ENCODE measurements at places on chromosomes 7 and 10.

GRCh38 chr10:28365840-28366239 lies 63.0 kb upstream of the MPP7 start:
- DNase-seq: no peak

DNA sequence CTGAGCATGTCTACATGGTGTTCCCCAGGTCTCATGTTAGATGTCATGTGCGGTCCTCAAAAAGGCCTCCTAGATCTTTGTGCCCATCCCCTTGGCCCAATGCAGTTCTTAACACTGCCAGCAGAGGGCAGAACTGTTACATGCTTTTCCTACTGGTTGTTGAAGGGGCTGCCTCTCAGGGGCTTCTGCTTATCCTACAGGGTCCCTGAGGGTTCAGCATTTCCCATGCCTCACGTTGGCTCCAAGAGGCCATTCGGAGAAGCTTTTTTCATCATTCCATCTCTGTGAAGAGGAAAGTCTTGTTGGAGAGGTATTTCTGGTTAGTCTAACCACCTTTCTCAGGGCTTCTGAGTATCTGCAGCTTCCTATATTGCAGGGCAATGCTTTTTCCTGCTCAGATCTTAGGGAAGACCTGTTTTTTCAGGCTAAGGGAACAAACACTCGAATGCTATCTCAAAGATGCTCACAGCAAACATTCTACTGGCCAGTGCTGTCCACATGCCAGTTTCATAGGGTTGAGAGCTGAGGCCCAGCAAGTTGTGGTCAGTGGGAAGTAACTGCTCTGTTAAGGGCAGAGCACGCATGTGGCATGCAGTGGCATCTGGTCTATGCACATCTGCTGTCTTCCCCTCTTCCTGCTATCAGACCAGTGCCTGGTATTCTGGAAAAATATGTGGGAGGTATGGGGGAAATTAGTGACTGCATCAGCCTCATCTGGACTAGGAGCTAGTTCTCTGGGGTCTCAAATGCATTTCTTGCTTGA lies 31.5 kb downstream of the MBL2 start:
- DNase-seq: no peak

DNA sequence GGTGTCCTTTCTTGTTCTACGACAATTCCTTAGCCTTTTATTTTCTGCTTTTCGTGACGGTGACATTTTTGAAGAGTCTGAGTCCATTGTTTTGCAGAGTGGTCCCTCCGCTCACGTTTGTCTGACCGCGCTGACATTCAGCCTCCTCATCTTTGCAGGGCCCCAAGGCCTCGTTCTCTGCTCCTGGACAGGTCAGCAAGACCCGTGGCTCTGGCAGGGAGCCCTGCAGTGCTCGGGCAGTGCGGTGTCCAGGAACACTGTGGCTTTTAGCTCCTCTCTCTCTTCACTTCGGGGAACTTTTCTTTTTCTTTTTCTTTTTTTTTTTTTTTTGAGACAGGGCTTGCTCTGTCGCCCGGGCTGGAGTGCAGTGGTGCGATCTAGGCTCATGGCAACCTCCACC lies 142.5 kb downstream of the DNAJB6 start:
- no peak for DNase-seq

- no peak for DNase-seq
Observed at GRCh38 chr10:130025811-130026485, 61.9 kb upstream of the EBF3 start.

- no peak for DNase-seq
Observed at GRCh38 chr7:151432658-151433521, 7.1 kb downstream of the CRYGN start.

- no peak for DNase-seq
Observed at GRCh38 chr7:16509829-16510228, 16.8 kb upstream of the LRRC72 start.

DNA sequence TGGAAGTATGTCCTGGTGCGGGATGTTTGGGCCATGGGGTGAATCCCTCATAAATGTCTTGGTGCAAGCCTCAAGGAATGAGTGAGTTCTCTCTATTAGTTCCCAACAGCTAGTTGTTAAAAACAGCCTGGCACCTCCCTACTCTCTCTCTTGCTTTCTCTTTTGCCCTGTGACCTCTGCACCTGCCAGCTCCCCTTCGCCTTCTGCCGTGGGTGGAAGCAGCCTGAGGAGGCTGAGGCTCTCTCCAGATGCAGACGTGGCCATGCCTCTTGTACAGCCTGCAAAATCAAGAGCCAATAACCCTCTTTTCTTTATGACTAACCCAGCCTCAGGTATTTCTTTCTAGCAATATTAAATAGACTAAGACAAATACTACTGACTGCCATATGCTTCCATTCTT lies 210.3 kb downstream of the POM121L12 start:
- no peak for DNase-seq

DNA sequence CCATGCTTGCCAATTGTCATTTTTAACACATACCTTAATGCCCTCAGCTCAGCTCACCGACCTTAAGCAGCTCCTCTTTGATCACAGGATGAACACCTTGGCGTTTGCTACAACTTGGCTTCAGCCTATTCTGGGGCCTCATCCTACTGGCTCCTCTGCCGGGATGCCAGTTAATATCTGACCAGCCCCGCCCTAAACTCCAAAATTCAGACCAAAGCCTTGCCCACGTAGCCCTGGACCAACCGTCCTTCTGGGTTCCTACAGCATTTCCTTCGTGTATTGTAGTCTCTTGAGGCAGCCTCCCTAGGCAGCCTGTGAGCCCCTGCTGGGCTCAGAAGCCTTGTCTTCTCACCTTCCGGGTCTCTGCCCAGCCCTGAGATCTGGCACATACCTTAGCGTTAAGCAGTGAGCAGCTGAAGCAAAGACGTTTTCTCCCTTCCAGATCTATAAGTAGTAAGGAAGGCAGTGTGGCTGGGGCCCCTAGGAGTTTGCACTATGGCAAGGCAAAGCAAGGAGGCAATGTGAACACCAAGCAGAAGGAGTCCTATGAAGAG lies 836 bp downstream of the ENO4 start:
- DNase-seq: no peak

GRCh38 chr7:135862586-135863340 lies 114.2 kb upstream of the FAM180A start:
- no peak for DNase-seq

DNA sequence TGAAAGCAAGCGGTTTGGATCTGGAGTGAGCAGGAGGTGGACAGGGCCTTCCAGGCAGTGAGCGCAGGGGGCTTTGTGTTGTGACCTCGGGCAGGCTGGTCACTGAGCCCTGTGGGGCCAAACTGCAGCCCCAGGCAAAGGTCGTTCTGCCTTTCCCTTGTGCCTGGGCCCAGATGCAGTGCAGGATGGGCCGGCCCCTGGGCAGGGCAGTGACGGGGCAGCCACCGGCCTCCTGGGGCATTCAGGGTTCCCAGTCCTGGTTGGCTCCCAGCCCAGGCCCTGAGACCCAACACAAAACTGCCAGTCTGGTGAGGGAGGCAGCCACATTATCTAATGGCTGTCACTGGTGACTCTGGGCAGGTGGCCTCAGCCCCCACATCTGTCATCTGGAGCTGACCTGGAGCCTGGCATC lies 7.1 kb downstream of the ARPC1B start:
- no peak for DNase-seq

GRCh38 chr10:22370320-22370719 lies 25.0 kb downstream of the SPAG6 start:
- DNase-seq: no peak

DNA sequence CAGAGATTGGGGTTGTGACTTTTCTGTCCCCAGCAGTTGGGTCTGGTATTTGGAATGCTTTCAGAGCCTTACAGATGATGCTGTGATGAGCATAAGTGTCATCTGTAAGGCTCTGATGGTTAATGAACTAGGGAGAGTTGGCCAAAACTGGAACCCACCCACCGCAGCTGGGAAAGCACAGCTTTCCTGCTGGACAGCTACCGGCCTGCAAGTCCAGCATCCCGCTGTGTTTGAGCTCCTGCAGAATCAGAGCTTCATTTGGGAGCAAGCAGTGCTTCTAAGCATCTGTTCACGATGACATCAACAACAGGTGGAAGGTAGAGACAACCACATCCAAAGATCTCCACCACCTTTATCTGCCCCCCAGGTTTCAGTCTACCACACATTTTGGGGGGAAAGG lies 11.7 kb downstream of the UCN3 start:
- DNase-seq: no peak

GRCh38 chr7:38507384-38507783 lies 123.8 kb downstream of the AMPH start:
- no peak for DNase-seq

DNA sequence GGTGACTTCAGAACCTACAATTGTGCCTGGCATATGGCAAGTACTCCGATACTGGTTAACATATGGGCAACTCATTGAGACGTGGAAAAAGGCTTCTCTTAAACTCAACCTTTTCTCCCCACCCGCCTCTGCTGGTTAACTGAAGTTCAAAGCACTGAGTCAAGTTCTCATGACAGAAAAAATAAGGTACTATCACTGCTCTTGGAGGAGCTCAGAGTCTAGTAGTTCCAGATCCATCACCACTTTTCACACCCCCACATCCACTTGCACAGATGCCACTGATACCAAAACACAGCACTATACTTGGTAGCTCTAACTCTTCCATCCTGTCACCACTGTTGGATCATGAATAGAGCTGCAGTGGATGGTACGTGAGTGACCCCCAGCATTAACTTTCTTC lies 36.2 kb downstream of the CCDC6 start:
- no peak for DNase-seq

DNA sequence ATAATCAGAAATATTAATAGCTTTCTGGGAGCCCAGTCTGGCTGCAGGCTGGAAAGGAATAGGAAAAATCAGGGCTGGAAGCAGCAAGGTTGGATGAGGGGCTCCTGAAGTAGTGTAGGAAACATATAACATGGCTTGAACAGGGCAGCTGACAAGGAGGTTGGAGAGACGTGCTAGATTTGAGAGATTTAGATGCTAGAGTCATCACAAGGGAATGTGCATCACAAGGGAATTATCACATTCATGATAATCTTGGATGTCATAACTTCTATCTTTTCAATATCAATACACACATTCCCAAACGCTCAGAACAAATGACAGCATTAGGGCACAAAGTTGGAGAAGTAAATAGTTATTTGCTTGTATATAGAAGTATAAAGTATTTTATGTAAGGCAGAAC lies 120.9 kb upstream of the EGFR start:
- DNase-seq: no peak

DNA sequence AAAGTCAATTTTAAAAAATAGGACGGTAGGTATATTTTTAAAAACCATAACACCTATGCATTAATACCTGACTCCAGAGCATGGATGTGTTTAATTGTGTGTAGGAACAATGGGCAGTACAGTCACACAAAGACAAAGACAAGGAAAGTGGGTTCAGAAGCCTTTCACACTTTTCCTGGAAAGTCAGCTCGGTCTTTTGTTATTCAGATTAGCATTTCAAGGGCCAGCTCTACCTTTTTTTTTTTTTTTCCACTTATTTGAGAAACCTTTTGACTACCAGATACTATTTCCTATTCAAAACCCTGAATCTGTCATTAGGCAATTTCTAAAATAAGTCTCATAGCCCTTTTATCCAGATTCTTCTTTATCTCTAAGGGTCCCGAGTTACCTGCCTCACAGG lies 401.9 kb downstream of the PARD3 start:
- no peak for DNase-seq

GRCh38 chr10:69047111-69047832 lies 40.6 kb upstream of the SRGN start:
- no peak for DNase-seq

- no peak for DNase-seq
Observed at GRCh38 chr7:30688718-30689221, 6.5 kb upstream of the CRHR2 start.

- DNase-seq: no peak
Observed at GRCh38 chr7:155749578-155749977, 62.7 kb downstream of the SHH start.

DNA sequence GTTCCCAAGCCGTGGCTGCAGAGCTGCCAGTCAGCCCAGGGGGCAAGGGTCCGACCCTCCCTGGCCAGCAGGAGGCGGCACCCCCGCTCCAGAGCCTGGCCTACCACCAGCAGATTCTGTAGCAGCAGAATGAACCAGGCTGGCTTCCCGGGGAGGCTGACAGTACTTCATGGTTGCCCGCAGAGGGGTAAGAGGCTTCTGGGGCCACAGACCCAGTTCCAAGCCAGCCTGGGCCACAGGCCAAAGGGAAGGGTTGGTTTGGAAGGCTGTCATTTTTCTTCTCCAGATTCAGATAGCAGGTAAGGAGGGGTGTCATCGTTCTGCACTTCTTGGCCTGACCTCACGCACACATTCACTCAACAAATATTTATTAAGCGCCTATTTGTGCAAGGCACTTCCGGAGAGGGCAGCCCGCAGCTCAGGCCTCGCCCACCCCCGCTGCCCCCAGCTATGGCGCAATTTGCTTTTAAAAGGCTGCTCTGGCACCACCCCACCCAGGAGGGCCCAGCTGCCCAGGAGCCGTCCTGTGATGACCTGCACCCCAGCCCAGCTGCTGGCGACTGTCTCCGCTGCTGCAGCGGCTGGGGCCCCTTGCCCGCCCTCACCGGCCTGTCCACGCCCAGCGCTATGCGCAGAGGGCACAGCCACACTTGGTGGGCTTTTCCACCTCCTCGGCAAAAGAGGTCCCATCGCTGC lies 168.5 kb downstream of the LCOR start:
- no peak for DNase-seq

DNA sequence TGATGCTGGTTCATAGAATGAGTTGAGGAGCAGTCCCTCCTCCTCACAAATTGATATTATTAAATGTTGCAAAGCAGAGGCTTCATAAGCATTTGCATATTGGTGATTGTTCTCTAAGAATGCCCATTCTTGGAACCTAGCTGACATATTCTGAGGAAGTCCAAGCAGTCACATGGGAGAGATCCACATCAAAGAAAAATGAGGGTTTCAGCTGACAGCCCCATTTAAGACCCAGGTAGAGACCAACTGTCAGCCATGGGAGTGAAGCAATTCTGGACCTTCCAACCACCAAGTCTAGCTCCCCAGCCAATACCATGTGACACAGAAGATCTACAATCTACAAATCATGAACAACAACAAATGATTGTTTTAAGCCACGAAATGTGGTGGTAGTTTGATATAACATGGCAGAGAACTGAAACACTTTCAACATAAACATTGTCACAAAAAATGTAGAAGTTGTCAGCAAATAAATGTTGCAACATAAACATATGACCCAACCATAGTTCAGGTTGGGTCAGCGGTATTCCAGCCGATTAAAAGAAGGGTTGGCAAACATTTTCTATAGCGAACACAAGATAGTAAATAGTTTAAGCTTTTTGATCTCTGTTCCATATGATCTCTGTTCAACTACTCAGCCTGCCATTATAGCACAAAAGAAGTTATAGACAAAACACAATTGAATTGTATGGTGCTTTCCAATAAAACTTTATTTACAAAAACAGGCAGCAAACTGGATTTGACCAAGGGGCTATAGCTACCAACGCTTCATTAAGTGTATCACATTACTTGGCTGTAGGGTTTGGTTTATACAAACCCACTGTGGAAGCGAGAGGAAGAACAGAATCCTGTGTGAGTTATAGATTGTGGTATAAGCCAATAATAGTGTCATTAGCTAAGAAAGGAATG lies 41.4 kb upstream of the MPP7 start:
- no peak for DNase-seq
